ENCODE measurements at places on chromosomes 12 and 14.

GRCh38 chr12:70197345-70197744, 45.9 kb upstream of the CNOT2 start:
- no peak for DNase-seq

- peak; percentile 62 for DNase-seq
Observed at GRCh38 chr12:12983420-12984035, 16.5 kb downstream of the HEBP1 start.

DNA sequence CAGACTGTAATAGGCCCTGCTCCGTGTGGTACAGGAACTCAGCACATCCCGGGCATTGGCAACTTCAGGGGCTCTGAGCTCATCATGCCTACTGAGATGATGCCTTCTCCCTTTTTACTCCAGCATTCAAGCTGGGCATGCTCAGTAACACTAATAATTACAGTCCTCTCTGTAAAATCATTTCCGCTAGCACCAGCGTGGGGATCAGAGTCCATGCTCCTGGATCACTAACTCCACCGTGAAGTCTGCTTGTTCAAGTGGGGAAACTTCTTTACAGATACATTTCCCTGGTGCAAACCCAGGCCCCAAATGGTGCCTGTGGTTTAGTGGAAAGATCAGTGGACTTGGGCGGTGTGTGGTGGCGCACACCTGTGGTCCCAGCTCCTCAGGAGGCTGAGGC, 16.7 kb downstream of the CLSTN3 start:
- no peak for DNase-seq

- DNase-seq: no peak
Observed at GRCh38 chr14:24246765-24247212, 4.4 kb upstream of the TINF2 start.

DNA sequence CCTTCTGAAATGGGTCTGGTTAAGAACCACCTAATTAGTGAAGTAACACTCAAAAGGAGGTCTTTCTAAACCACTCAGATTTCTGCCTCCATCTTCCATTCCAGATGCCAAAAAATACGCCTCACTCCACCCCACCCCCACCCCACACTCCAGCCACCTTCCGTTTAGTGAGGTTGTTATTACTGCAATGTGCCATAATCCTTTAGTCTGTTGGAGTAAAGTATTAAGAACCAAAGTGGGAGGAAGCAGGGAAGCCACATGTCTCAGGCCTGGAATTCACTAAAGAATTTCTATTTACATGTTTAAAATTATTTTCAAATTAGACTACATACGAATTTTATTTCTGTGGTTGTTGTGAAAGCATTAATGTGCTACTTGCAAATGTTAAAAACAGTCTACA, 7.4 kb downstream of the KIF21A start:
- no peak for DNase-seq

DNA sequence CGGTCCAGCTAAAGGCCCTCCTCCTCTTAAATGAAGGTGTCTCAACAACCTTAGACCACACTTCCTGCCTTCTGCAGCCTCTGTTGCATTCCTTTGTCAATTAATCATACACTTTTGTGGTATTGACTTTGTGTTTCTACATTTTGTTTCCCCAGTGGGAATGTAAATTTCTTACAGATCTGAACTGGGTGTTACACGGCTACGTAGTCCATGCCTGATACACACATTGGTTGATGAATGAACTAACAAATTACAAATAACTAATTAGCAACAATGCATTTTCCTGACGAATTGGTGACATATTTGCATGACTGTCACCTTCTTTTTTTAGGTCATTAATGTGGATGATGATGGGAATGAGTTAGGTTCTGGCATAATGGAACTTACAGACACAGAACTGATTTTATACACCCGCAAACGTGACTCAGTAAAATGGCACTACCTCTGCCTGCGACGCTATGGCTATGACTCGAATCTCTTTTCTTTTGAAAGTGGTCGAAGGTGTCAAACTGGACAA, 15.2 kb upstream of the CCT2 start:
- peak; percentile 34 for DNase-seq

GRCh38 chr14:88023658-88024187, 18.8 kb downstream of the GPR65 start:
- DNase-seq: no peak
